ENCODE measurements at places on chromosomes 6 and 20.

- no peak for DNase-seq
Measured at GRCh38 chr6:47545223-47545622, 67.6 kb downstream of the CD2AP start.

GRCh38 chr6:141677598-141678211, 455.0 kb upstream of the GJE1 start:
- no peak for DNase-seq

DNA sequence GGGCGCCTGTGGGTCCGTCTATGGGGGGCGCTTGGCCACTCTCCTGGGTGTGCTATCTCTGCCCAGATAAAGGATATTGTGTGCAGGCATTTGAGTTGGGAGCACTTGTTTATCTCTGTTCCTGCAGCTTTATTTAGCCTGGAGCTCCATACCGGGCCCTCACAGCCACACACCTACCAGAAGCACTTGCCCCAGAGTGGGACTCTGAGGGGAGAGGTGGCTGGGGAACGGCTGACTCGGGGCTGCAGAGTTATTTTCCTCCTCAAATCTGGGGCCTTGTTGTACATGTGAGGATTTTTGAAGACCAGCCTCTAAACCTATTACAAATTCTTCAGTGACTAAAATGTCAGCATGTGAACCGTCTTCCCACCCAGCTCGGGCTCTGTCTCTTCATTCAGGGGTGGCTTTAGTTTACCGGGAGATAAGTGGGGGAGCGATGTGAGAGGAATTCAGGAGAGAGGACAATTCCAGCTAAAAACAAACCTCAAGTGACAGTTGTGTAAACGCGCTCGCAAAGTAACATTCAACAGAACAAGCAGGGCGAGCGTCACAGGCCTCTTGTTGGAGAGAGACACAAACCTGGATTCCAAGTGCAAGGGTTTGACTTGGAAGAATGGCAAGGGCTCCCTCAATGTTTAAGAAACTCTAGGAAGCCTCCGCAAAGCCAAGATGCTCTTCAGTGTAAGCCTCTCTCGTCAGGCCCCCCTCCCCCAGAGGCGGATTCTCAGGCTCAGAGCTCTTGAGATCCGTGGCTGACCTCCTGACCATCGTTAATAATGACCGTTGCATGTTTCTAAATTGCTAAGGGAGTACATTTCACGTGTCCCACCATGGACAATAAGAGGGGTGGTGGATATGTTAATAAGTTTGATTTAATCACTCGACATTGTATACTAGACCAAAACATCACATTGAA, 548.9 kb downstream of the QKI start:
- no peak for DNase-seq

- DNase-seq = no peak
Measured at GRCh38 chr20:21981597-21982344, 276.3 kb downstream of the PAX1 start.

DNA sequence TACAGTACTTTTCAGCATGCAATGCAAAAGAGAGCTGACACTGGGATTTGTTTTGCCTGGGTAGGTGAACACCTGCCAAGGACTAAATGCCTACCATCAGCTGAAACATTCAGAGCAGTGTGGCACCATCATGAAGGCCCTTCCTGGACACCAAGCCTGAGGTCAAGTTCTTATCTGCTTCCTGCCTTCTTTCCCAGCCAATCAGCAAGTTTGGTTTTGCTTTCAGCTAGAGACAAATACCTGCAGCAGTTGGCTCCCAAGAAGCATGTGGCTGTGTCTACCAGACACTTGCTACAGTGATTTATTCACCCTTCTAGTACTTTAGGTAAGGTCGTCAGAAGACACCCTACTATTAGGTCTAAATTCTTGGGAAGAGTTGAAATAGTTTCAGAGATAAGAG, 112.8 kb downstream of the TBX18 start:
- DNase-seq = no peak

GRCh38 chr6:169168706-169169105, 84.9 kb downstream of the THBS2 start:
- no peak for DNase-seq

- DNase-seq = no peak
Measured at GRCh38 chr6:118830691-118831090, 63.3 kb upstream of the ASF1A start.

DNA sequence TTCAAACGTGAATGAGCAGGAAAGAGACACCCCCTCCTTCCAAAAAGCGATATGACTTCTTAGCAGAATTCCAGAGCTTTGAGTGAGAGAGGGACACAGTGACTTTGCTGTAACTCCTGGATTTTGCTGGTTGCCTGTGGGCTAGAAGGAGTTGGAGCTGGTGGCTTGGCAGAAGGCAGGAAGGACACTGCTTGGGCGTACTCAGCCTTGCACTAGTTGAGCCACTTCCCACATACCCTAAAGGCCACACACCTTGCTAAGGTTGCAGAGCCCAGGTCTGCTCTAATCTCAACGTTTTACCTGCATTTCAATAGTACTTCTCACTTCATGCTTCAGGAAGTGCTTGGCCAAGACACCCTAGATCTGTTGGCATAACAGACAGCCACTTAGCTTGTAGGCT, 30.6 kb downstream of the RAB22A start:
- DNase-seq = no peak

DNA sequence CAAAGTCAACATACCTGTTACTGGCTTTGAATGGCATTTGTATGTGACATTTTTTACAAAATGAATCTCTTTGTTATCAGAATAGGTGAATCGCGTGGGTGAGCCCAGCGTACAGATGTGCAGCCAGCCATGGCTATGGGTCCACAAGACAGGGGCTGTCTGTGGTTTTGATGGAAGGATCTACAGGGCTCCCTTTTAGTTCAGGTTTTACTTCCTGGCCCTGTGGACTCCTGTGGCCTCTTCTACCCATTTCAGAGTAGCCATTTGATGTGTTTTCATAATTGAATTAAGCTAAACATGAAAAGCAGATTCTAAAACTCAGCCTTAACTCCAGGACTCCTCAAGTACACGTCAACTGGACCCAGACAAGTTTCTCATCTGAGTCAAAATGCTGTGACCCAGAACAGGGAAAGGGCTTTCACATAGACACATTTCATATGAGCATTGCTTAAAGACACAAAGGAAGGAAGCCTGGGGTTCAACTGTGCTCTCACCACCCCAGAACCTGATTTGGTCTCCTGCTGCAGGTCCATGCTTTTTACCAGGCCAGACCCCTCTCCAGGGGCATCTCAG, 105.3 kb upstream of the NAA20 start:
- no peak for DNase-seq

DNA sequence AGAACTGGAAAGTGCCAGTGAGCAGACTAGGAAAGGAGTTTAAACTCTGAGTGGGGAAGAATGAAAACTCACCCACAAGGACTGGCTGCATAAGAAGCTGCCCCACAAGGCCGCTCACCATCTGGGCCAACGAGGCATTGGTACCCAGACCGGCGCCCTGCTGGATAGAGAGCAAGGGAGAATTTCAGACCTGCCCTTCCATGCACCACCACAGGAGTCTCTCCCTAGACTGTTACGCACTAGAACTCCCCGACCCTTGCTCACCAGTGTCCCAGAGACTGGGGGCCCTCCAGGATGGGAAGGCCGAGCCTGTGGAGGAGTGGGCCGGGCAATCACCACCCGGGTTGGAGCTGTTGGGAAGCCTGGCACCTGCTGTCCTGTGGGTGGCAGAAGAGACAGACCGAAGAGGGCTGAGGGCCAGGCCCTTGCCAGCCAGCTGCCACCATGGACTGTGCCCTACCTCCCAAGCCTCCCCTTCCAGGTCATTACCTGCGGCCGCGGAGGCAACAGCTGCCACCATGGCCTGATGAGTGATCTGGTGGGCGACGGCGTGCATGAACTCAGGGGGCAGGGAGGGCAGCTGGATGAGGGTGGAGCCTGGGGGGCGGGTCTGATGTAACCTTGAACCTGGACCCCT, 8.5 kb downstream of the BAG6 start:
- DNase-seq = no peak

DNA sequence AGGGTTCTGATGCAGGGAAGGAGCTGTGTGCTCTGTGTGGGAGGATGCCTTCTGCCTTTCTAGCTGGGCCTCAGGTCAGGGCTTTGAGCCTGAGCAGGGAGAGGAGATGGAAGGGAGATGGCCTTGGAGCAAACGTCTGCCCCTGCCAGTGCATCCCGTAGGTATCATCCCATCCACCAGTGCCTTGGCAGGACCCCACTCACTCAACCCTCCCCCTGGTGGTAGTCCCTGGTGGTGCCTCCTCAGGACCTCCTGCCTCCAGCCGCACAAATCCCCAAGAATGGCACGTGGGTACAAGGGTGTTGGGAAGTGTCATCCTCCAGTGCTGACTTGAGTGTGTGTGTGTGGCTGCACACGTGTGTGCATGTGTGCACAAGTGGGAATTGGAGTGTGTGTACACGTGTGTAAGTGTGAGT, 23.1 kb upstream of the MICB start:
- DNase-seq = no peak

DNA sequence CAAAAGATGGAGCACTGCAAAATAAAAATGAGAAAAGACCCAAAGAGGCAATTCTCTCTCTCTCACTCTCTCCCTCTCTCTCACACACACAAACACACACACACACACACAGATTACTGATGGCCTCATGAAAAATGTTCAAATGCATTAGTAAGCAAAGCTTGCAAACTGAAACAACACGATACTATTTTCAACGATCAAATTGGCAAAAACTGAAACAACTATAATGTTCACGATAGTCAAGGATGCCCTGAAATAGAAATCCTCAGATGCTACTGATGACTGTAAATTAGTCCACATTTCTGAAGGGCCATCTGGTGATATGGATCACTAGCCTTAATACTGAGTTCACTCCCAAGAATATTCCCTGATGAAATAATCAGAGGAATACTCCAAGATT, 100.8 kb downstream of the TRERF1 start:
- DNase-seq = no peak

GRCh38 chr6:153130515-153131036, 506 bp downstream of the RGS17 start:
- no peak for DNase-seq

DNA sequence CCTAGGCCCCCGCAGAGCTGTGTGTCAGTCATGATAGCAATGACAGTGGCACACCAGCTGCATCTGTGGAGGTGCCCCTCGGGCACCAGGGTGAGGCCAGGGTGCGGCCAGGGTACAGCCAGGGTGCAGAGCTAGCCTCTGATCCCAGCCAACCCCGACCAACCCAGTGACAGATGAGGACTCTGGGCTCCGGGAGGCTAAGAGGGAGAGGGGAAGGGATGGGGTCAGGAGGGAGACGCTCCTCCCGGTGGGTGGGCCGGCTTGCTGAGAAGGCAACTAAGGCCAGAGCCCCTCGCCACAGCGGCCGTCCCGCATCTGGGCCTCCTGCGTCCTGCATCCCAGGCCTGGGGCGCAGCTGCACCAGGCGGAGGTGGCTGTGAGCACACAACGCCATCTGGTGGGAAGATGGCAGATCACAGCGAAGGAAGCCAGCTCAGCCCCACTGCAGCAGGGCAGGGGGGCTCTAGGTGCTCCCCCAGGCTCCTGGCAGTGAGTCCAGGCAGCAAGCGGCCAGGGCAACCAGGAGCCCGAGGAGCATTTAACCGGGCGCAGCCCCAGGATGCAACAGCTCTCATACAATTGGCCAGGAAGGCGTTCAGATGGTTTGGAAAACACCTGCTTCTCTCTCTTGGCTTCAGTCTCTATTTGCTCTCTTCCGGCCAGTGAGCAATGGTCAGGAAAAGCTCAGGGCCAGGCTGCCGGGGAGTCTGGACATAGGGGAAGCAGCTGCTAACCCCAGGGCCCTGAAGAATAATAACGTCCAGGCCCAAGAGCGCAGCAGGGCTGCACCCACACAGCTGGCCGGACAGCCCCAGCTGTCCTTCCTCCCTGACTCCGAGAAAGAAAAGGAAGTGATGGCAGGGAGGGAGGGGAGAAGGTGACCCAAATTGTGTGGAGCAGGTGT, 169.4 kb downstream of the TAF4 start:
- DNase-seq = no peak

- DNase-seq = no peak
Measured at GRCh38 chr6:158506601-158507000, 53.3 kb upstream of the TMEM181 start.

- DNase-seq = no peak
Measured at GRCh38 chr20:47719625-47720024, 65.7 kb downstream of the SULF2 start.

DNA sequence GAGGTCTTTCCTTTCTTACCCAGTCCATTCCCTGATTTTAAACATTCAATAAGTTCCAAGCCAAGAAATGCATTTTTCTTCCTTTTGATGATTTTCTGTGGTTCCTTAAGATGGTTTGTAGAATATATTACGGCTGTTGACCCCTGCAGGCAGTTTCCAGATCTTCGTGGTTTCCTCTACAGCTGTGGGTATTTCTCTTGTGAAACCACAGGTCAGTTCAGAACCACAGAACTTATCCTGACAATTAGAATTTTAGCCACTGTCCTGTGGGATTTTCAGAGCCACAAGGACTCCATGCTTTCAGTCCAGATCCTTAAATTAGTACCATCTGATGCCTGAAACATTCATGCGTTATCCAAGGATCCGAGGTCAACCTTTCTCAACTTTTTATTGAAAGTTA, 29.7 kb upstream of the EXOC2 start:
- DNase-seq = no peak

DNA sequence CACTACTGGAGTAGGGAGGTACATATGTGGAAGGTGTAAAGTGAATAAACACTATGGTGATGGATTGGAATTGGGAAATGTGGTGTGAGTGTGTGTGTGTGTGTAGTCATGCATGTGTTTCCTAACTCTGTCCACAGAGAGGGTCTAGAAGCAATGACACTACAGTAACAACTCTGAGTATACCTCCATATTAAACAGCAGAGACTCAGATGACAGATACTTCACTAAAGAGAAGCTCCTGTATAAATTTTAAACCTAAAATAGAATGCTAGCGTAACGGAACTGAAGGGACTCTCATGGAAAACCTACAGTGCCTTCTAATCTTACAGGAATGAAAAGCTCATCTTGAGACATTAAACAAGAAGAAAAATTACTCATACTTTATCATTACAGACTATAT, 150.5 kb downstream of the SLC16A10 start:
- no peak for DNase-seq

- DNase-seq = no peak
Measured at GRCh38 chr6:93821953-93822352, 402.6 kb upstream of the EPHA7 start.

GRCh38 chr6:104473021-104473429, 386.7 kb downstream of the HACE1 start:
- DNase-seq = no peak

- no peak for DNase-seq
Measured at GRCh38 chr6:5869676-5870075, 137.0 kb downstream of the NRN1 start.

GRCh38 chr20:47677635-47678453, 107.4 kb downstream of the SULF2 start:
- DNase-seq = peak; percentile 40

GRCh38 chr6:6696867-6697531, 108.5 kb downstream of the LY86 start:
- no peak for DNase-seq

- DNase-seq = no peak
Measured at GRCh38 chr6:126824226-126824625, 294.2 kb upstream of the RSPO3 start.

GRCh38 chr6:27375613-27376079, 12.9 kb upstream of the ZNF391 start:
- no peak for DNase-seq

- no peak for DNase-seq
Measured at GRCh38 chr6:79280756-79281155, 46.3 kb upstream of the HMGN3 start.

GRCh38 chr6:67802771-67803170, 832.3 kb upstream of the ADGRB3 start:
- no peak for DNase-seq

GRCh38 chr6:73263570-73263909, 544 bp upstream of the KHDC1 start:
- DNase-seq = no peak

- no peak for DNase-seq
Measured at GRCh38 chr6:147106759-147107401, 97.3 kb upstream of the STXBP5 start.

GRCh38 chr6:41637194-41638001, 870 bp upstream of the MDFI start:
- DNase-seq = no peak

Measured in activated effector memory CD4-positive, alpha-beta T cell treated with Interleukin-2 at 50 U/mL for 16 hours (primary cell).